Naive thymus-derived CD8-positive, alpha-beta T cell (primary cell): ENCODE measurements at places on chromosomes 12 and 14.

DNA sequence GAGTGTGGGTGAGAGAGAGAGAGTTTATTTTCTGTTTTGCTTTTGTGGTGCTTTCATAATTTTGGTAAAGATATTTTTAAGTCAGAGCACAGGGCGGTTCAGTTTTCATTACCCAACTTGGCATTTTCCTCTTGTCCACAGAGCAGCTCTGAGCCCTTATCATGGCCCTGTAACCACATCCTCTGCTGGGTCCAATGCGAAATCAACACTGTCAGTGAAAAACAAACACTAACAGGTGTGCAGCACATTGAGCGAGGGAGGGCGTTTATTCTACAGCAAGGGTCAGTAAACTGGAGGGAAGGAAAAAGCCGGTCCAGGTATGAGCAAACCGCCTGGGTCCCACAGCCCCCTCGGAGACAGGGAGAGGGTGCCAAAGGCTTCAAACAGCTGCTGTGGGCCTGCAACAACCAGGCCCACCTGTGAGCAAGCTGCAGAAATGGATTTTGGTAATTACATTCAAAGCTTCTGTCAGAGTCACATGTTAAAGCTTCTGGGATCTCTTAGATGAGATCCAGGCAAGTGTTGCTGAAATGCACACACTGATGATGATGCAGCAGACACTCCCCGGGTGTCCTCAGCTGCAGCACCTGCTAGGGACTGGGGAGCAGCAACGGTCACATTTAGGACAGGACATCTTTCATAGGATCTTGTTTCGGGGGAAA, 132.7 kb upstream of the DYRK2 start:
- peak; percentile 5 for DNase-seq

DNA sequence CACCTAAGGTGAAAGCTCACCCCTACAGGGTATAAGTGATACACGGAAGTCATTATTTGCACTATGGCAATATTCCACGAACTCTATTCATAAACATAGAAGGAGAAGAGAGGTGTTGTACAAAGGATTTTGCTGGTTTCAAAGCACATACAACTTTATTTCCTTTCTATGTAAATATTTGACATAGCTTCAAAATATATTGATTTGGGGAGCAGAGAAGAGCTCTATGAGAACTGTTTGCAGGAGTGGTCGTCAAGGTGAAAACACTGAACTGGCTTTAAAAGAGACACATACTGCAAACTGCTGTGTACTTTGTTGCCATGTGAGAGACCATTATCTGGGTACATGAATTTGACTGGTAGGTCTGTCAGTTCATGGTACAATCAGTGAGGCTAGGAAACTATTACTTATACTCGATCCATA, 16.7 kb downstream of the CNIH1 start:
- DNase-seq = no peak

DNA sequence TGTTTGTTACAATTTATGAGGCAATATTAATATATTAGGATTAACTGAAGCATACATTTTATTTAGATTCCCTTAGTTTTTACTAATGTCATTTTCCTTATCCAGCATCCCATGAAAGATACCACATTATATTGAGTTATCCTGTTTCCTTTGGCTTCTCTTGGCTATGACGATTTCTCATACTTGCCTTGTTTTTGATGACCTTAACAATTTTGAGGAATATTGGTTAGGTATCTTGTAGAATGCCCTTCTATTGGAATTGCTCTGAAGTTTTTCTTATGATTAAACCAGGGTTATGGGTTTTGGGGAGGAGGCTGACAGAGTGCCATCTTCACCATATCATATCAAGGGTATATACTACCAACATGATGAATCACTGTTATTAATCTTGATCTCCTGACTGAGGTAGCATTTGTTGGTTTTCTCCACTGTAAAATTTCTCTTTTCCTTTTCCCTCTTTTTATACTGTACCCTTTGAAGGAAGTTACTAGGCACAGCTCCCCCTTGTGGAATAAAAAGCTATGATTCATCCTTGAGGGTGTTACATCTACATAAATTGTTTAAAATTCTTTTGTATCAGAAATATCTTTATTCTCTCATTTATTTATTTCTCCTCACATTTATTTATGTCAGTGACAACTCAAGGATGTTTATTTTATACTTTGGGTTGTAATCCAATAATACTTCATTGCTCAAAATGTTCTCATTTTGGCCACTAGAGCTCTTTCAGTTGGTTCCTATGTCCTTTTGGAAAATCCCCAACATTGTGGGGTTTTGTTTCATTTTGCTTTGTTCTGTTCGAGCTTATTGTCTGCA, 239.0 kb downstream of the SLC16A7 start:
- DNase-seq = peak; percentile 23

DNA sequence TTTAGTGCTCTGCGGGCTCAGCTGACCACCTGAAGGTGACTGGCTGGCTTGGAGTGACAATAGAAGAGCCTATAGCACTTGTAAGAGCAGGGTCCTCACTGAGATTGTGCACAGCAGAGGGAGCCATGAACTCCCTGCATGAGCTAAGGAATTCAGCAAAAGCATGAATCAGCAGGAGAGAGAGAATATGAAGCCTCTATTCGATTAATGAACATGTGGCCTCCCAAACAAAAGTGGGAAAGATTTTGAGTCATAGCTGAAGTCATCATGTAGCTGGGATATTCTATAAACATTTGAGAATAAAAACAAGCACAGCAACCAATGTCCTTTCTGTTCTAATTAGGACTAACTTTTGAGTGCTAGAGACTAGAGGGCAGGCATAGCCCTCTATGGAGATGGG, 626.6 kb downstream of the DIO2 start:
- no peak for DNase-seq

GRCh38 chr14:24409192-24409591, 10.4 kb downstream of the NYNRIN start:
- no peak for DNase-seq

DNA sequence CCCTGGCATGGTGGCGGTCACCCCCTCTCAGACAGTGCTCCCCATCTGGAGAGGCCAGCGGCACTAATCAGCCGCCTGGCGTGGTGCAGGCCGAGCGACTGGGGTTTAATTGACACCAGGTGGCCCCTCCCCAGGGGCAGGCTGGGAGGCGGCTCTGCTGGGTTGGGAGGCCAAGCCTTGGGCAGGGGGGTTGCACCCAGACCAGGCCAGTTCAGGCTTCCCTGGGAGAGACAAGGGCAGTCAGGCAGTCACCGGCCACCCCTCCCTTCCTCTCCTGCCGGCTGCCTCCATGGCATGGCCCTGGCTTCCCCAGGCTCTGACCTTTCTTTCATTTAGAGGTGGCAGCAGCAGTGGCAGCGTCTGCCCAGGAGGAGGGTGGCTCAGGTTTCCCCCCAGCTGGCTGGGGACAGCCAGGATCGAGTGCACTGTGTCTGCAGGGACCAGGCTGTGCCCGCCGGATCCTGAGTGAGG, 78.1 kb upstream of the NOS1 start:
- no peak for DNase-seq

DNA sequence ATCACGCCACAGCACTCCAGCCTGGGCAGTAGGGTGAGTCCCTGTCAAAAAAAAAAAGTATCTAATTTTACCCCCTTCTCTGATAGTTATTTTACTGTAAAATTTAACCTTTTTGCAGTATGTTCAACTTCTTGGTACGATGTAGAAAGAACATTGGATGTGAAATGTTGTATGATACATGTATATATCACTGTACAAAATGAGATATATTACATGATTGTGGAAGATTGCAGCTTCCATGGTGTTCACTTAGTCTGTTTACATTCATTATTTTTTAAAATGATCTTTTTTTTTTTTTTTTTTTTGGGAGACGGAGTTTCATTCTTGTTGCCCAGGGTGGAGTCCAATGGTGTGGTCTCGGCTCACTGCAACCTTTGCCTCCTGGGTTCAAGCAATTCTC, 9.0 kb downstream of the SP1 start:
- DNase-seq = no peak

DNA sequence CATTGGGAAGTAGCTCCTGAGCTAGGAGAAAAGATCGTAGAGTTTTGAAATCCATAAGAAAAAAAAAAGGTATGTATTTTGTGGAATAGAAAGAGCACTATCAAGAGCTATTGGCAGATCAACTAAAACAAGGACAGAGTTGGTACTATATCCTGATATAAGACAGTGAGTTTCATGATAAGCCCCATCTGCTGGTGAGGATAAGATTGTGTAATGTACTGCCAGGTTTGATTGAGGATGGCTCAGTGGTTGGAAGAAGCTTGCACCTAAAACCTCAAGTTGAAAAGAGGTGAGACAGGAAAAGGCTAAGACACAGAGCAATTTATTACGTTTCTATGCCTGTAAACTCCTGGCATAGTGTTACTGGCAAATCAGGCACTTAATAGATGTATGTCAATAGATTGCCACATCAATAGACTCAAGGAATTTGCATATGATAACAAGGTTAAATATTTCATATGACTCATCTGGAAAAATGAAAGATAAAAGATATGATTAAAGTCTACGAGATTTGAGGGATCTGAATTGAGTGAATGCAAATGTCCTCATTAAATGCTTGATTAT, 525.6 kb downstream of the FLRT2 start:
- no peak for DNase-seq

DNA sequence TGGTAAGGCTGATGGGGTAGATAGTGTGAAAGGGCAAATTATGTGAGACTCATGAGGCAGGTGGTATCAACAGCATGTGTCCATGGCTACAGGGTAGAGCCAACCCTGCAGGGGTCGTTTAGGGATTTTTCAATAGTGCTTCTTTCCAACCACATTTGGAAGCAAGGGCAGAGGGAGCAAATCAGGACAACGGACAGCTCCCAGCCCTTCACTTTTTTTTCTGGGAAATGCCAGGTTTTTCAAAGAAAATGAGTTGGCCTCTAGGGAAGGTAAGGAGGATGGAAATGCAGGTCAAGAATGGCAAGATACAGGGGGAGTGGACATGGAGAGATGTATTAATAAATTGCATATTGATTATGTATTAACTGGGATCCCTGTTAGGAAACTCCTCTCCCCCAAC, 4.9 kb upstream of the CMA1 start:
- DNase-seq = no peak

DNA sequence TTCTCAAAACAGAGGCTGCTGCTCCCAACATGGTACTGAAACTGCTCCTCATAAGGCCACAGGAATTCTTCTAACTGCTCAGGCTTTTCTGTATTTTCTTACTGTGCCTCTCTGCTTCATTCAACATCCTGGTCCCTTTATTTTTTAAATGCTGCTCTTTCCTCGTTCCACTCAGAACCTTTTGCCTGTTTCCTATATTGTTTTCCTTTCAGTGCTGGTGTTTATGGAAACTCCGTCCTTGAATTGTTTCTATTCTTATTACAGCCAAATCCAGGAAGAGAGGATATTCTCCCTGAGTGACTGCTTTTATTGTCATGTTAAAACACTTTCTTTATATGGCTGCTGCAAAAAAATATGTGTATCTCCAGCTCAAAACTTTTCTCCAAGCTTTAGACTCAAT, 173.0 kb upstream of the E2F7 start:
- no peak for DNase-seq

- no peak for DNase-seq
Measured at GRCh38 chr14:97960436-97960835, 1163.3 kb downstream of the VRK1 start.

DNA sequence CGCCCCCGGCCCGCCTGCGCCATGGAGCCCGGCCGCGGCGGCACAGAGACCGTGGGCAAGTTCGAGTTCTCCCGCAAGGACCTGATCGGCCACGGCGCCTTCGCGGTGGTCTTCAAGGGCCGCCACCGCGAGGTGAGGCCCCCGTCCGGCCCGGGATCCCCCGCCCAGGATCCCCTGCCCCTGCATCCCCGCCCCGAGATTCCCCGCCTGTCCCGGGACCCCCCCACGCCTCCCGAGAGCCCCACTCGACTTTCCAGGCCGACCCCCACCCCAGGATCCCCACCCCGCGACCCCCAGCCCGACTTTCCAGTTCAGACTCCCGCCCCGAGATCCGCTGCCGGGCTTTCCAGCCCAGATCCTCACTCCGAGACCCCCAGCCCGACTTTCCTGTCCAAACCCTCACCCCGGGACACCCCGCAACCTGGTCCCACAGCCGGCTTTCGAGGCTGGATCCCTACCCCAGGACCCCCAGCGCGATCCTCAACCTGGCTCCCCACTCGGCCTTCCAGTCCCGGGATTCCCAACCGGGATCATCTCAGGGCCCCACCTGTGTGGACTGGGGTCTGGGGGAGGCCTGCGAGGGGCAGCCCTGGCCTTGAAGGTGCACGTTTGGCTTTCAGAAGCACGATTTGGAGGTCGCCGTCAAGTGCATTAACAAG, 688 bp downstream of the ULK1 start:
- DNase-seq = no peak

DNA sequence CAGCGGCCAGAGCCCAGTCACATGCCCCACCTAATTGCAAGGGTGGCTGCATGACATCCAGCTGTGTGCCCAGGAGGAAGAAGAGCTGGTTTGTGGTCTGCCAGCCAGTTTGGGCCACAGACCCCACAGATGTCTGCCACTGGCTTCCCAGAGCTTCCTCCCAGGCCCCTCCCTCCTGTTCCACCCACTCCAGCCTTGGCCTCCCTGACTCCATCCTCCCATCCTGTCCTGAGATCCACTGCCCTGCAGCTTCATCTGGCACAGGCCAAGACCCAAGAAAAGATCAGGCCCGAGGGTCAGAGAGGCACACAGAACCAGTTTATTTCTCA, 5.9 kb downstream of the NGB start:
- no peak for DNase-seq

DNA sequence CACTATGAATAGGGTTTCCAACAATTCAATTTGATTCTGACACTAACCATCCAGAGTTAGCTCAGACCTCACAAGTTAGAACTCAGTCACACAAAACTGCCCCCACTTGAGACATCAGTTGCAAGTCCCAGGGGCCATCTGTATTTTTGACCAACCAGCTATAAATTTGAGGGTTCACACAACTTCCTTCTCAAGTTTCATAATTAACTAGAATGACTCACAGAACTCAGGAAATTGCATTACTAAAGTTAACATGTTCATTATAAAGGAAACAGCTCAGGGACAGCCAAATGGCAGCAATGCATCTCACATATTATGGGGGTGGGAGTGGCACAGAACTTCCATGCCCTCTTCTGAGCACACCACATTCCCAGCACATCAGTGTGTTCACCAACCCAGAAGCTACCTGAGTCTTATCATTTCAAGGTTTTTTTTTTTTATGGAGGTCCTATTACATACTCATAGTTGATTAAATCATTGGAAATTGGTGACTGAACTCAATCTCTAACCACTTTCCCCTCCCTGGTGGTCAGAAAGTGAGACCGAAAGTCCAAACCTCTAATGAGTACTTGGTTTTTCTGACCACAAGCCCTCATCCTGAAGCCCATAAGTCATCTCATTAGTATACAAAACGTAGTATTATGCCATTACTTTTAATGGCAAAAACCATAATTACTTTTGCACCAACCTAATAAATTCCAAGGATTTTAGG, 1721.5 kb upstream of the SEL1L start:
- no peak for DNase-seq

- no peak for DNase-seq
Measured at GRCh38 chr12:24903329-24904088, 45.4 kb downstream of the BCAT1 start.
